ENCODE measurements at places on chromosomes 12 and 14.

GRCh38 chr12:98895086-98895651, 250.1 kb downstream of the APAF1 start:
- DNase-seq = no peak

DNA sequence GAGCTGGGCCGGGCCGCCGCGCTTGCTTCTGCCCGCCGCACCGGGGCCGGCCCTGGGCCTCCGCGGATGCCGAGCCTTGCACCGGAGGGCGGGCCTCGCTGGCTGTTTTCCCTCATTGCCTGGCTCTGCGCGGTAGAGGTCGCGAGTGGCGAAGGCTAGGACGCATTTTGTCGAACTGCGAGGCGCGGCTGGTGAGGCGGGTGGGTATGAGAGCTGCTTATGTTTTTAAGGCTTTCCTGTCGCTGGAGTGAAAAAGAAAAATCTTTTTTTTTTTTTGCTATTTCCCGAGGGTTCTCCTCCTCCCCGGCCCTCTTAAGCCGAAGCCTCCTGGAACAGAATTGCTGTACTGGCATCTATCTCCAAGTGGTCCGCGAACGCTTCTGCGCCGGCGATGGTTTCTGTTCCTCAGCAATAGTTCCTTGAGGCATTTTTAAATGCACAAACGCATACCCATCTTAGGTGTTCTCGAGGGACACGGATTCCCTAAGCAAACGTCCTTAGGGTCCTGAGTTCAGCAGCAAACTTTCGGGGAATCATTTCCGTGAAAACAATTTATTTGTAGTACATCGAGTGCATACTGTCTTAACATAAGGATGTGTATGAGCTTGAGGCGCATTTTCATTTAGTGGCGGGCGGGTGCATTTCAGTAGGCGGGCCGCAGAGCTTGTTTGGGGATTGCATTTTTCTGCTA, 631 bp downstream of the RESF1 start:
- no peak for DNase-seq

DNA sequence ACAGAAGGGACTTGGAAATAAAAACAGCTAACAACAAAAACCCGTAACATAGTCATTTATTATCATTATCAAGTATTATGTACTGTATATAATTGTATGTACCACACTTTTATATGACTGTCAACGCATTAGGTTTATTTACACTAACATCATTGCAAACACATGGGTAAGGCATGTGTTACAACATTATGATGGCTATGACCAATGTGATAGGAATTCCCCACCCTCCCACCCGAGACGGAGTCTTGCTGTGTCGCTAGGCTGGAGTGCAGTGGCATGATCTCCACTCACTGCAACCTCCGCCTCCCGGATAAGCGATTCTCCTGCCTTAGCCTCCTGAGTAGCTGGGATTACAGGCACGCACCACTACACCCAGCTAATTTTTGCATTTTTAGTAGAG, 82.6 kb downstream of the ERC1 start:
- no peak for DNase-seq

DNA sequence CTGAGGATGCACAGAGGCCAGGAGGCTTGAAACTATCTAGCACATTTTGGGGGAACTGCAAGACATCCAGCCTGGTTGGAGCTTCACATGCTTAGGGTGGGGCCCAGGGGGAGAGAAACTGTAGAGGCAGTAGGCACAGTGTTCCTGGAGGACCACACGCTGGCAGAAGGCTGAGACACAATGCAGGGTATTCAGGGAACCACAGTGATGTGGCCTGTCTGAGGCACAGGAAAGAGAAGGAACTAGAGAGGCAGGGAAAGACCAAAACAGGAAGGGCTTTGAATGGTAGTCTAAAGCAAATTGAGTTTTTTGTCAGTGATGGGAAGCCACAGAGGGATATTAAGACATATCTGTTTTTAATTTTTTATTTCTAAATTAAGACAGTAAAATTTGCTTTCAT, 100.2 kb upstream of the PRICKLE1 start:
- no peak for DNase-seq

DNA sequence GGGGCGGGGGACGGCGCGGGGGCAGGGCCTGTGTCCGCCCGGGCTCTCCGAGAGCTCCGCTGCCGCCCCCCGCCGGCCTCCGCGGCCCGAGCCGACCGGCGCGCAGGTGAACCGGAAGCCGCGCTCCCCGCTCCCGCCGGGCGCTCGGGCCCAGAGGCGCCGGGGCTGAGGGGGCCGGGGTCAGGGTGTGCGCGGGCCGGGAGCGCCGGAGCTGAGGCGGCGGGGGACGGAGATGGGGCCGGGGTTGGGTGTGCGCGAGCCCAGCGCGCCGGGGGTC, 431 bp downstream of the HIP1R start:
- no peak for DNase-seq

GRCh38 chr14:72709916-72710611, 183.8 kb downstream of the DPF3 start:
- DNase-seq = no peak

GRCh38 chr12:40444174-40444573, 219.4 kb downstream of the LRRK2 start:
- DNase-seq = no peak

DNA sequence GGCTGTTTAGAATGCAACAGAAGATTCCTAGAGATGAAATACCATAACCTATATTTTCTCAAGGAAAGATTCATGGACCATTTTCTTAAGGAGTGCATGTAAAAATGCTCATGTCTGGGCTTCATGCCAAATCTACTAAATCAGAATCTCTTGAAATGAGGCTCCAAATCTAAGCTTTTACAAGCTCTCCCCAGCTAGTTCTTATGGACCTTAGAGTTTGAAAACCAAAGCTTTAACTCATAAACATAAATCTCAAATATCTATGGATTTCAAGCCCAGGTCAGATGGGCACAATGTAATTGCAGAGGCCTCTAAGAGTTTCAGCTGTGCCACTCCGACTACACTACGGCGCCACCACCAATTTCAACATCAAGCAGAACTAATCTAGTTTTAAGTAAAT, 117.3 kb upstream of the CAND1 start:
- no peak for DNase-seq

GRCh38 chr14:52355016-52355431, 40.9 kb downstream of the PTGER2 start:
- no peak for DNase-seq
